ENCODE measurements at places on chromosomes 13 and 19.

- DNase-seq = no peak
These were observed 547.7 kb upstream of the SLITRK1 start for GRCh38 chr13:84430015-84430414.

GRCh38 chr19:16326401-16327168, 2.0 kb downstream of the KLF2 start:
- peak; percentile 67 for DNase-seq

DNA sequence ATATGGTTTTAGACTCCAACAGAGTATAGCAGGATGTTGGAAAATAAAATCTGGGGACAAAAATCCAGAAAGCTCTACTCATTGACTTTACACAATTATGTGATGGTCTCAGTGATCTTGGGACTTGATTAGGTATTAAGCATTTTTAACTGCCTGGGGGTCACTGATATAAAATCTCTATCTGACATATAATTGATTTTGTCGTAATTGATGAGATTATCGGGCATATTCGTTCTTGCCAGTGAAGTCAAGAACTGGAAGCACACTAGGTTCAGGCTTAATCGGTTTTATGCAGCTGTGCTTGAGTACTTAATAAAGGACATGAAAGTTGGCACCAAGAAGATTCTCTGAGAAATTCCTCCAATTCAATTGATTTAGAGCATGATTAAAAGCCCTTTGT, 390.7 kb downstream of the DCT start:
- no peak for DNase-seq

- DNase-seq = no peak
These were observed 299.0 kb downstream of the KLF12 start for GRCh38 chr13:73835138-73835721.

DNA sequence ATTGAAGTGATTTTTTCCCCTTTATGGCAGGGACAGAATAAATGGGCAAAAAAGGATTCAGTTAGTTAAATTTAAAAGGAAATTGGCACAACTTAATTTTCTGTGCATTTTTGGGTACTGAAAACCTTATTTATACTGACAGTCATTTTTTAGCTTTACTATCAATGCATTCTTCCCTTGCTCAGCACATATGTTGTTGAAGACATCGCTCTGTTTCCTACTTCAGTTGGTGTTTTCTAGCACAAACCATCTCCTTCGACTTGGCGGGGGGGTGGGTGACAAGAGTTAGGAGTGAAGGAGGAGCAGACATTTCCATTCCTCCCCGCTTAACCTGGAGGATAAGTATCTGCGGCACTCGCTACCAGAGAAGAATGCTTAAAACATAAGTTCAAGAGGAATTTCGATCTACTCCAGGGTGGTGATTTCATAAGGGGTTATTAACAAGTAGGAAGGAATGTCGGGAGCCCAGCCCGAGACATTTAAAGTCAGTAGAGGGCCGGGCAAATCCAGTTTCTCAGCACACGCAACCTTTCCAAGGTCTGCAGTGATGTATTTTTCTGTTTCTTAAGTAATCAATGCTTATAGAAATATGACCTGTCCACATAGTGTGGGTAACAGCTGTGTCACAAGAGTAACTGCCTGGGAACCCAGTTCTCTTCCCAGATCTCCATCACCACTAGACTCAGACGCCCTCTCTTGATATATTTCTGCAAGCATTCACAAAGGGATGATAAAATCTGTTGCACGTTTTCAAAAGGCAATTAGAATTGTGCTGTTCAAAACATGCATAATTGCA, 525.8 kb downstream of the MYO16 start:
- no peak for DNase-seq

GRCh38 chr19:6768236-6768785, 1.1 kb upstream of the SH2D3A start:
- DNase-seq = no peak

DNA sequence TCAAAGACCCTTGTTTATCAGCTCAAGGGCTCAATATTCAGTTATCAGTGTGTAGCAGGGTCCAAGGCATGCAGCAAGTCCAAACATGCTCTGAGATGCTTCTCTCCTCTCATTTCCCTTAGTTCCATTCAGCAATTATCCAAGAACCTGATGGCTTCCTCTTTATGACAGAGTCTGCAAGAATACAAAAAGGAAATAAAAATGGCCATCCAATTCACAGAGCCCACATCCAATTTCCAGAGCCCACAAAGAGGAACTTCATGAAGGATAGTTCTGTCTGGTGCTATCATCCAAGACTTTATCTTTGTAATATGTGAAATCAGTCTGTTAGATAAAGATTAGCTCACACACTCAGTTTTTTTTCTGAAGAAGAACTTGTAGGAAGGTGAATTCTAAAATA, 217.2 kb downstream of the LACC1 start:
- no peak for DNase-seq

GRCh38 chr13:99133230-99133629, 67.4 kb upstream of the UBAC2 start:
- DNase-seq = no peak

- no peak for DNase-seq
These were observed 7.7 kb downstream of the ATP4B start for GRCh38 chr13:113650275-113650674.

GRCh38 chr13:83634601-83635000, 247.7 kb downstream of the SLITRK1 start:
- DNase-seq = no peak

DNA sequence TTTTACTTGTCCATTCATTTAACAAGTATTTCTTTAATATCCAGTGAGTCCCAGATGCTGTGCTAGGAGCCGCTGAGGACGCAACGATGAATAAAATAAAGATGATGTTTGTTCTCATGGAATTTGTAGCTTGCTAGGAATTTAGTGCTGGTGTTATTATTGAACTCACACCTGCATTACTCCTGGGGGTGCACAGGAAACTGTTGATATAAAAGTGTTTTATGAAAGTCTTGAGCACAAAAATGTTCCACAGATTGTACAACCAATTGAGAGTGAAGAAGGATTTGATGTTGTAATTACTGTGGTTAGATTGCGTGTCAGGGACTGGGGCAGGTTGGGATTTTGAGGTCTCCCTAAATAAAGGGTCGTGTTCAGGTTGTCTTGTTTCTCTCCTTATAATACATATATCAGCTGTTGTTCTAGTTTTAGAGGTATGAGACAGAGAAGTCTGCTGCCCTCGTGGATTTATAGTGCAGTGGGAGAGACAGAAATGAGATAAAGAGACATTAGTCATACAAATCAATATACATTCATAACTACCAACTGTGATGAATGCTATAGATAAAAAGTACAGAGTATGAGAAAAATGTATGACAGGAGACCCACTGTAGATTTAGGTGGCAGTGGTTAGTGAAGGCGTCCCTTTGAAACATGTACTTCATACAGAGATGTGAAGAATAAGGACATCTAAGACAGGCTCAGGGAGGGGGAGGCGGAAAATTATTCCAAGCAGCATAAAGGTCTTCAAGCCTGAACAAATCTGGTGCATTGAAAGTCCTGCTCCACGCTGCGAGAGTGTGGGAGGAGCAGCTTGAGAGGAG, 11.3 kb downstream of the CACNG6 start:
- no peak for DNase-seq

- no peak for DNase-seq
These were observed 95.2 kb upstream of the CLDN10 start for GRCh38 chr13:95457294-95457693.

- no peak for DNase-seq
These were observed 69.1 kb downstream of the CAB39L start for GRCh38 chr13:49374585-49375290.

GRCh38 chr19:2848616-2849015, 7.3 kb downstream of the ZNF555 start:
- no peak for DNase-seq

GRCh38 chr13:20175907-20176652, 15.2 kb upstream of the GJA3 start:
- no peak for DNase-seq

- no peak for DNase-seq
These were observed 1011.6 kb downstream of the PCDH9 start for GRCh38 chr13:66218583-66218982.

DNA sequence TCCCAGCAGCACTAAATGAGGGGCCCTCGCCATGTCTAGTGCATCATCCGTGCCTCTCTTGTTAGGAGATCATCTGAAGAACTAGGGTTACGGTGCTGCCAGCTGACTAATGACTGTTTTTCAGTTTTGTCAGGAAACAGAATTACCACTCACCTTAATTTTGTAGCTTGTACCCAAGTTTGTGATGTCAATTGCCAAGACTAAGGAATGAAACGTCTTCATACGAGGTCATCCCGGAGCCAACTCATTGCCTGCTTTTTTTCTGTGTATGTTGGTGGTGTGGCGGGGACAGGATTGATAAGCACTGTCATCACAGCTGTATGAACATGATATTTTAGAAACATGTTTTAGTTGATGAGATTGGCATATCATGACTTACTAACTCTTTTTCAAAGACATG, 100.6 kb downstream of the TNFRSF19 start:
- DNase-seq = no peak

- no peak for DNase-seq
These were observed 6.3 kb upstream of the ATP11A start for GRCh38 chr13:112683581-112683980.

- no peak for DNase-seq
These were observed 16.7 kb upstream of the RXFP2 start for GRCh38 chr13:31722673-31723072.

DNA sequence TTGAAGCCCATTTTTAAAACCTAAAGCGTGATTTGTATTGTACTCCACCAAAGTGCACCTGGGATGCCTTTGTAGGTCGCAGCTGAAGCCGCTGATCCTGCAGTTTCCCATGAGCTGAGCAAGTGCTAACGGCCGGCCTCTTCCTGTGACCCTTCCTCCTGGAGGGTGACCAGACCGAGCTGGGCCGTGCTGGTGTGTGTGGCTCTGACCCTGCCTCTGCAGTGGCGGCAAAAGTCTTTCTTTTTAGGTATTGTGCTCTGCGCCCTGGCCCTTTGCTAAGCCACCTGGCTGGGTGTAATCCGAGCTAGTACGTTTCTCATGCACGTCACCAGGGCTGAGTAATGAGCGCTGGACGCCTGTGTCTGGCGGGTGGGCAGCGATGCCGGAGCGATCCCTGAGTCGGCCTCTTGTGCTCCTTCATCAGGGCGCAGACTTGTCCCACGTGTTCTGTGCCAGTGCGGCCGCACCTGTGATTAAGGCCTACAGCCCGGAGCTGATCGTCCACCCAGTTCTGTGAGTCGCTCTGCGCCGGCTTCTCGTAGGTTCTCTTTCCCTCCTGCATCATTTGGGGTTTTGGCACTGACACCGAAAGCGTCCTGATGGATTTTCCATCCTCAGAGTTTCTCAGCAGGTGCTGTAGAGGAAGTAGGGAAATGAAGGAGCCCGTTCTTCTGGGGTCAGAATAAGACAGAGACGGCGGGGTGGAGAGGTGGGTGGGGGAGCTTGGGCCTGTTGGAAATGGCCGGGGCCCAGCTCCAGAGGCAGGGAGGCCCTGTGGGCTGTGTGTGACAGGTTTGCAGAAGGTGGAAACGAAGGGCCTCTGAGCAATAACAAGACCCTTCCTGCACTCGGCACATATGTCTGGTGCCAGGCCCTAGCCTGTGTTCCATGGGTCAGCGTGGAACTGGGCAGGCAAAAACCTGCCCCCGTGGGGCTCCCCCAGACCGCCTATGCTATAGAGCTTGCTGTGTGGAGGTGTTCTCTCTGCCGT, 9.7 kb downstream of the NAXD start:
- no peak for DNase-seq

DNA sequence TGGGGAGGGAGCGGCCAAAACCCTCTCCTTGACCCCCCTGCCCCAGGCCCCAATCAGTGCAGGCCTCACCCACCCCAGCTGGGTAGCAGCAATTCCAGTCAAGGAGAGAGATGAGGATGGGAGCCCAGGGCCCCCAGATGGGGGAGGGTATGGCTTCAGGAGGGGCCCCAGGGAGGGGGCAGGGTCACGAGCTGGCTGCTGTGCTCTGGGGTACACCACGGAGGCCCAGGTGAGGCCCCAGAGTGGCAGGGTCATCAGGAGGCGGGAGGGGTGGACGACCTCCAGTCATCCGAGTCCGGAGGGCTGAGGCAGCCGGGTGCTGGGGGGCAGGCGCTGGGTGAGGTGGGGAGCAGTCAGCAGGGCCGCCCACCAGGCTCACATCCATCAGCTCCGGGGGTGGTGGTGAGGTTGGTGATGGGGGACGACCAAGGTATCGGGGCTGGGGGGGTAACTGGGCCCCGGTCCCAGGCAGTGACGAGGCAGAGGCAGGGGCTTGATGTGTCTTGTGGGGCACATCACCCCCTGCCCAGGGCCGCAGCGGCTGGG, 8.4 kb downstream of the DYRK1B start:
- DNase-seq = no peak

DNA sequence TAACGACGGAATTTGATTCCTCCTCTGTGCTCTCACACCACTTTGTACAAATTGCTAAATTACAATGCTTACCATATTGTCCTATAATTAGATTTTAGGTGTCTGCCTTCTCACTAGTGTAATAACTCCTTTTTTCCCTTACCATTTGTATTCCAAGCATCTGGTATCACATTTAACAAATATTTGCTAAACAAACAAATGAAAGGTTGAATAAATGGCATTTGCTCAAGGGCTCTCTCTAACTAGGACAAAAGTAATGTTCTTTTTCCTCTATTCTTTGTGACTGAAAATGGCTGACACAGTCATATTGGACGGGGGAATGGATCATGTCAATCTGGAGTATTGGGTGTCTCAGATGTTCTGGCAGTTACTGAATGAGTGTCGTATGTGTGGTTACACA, 99.7 kb downstream of the ENOX1 start:
- DNase-seq = no peak

DNA sequence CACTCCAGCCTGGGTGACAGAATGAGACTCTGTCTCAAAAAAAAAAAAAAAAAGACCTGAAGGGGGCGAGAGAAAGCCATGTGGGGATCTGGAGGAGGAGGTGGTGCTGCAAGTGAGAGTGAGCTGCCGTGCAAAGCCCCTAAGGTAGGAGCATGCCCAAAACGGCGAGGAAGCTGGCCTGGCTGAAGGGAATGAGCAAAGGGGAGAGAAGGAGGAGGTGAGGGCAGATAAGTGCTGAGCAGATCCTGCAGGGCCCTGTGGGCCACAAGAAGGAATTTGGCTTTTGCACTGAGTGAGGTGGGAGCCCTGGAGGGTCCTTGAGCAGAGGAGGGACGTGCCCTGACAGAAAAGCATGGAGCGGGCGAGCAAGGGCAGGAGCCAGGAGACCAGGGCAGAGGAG, 19.4 kb upstream of the ADGRE5 start:
- DNase-seq = peak; percentile 83

Measured in H9 (cell line).